ENCODE measurements at places on chromosomes 5 and 9. TPM values are rescaled to one million over a fixed set of nuclear protein-coding genes. Genes with fewer than 3 reads are reported as not detected.

DNA sequence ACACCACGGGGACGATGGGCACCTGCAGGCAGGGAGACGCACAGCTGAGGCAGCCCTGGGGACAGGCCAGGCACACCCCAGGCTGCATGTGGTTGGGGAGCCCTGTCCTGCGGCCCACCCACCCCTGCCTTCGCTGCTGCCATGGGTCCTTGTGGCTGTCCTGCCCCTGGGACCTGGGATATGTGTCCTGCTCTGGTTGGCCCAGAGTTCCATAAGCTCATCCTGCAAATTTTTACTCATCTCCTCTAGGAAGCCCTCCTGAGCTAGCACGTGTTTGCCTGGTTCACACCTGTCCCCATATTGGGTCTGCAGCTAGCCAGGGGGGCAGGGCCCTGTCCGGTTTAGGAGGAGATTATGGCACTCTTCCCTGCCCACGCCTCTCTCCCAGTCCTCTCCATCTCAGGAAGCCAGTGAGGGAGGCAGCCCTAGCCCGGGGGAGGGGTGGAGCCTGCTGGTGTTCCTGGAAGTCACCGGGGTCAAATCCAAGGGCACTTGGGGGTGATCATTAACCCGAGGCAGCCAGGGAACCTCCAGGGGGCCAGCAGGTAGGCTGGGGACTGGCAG, 12.2 kb downstream of the EGFL7 start:
- DNase-seq: peak; percentile 86

DNA sequence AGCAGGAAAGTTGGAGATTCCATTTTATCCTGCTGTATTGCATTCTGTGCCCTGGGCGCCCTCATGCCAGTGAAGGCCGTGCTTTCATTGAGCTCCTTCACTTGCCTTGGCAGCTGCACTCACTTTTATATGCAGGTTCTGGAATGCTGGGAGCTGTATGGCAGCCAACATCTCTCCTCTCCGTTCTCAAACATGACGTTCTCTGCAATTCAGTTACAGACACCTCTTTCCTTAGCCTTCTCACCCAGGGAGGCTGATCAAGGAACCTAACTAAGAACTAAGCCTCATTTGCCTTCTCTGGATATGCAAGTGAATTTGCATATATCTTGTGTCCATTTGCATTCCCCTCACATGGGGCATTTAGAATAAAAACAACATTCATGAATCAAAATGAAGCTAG, 29.4 kb upstream of the PURA start:
- no peak for DNase-seq

The OR1Q1 gene
- not detected for total RNA-seq

The SLC46A2 gene
- not detected for total RNA-seq

The HACD4 gene
- total RNA-seq: 2.8 TPM

- no peak for DNase-seq
These were observed 30.4 kb downstream of the NUDT12 start for GRCh38 chr5:103532086-103532734.

The CRB2 gene
- total RNA-seq: not detected

GRCh38 chr9:33140401-33141360, 26.5 kb downstream of the B4GALT1 start:
- DNase-seq: no peak

GRCh38 chr5:29790281-29790680, 1403.2 kb upstream of the CDH6 start:
- no peak for DNase-seq

- no peak for DNase-seq
These were observed 47.6 kb downstream of the PDCD1LG2 start for GRCh38 chr9:5557606-5558587.

The TDRD7 gene
- total RNA-seq: 13.5 TPM

- no peak for DNase-seq
These were observed 135.3 kb downstream of the DRD1 start for GRCh38 chr5:175308701-175309100.

- no peak for DNase-seq
These were observed 217.6 kb downstream of the CAAP1 start for GRCh38 chr9:26675035-26675434.

- DNase-seq: no peak
These were observed 595.0 kb downstream of the CDH12 start for GRCh38 chr5:22258139-22258538.

The SNCAIP gene
- total RNA-seq: 18.4 TPM

DNA sequence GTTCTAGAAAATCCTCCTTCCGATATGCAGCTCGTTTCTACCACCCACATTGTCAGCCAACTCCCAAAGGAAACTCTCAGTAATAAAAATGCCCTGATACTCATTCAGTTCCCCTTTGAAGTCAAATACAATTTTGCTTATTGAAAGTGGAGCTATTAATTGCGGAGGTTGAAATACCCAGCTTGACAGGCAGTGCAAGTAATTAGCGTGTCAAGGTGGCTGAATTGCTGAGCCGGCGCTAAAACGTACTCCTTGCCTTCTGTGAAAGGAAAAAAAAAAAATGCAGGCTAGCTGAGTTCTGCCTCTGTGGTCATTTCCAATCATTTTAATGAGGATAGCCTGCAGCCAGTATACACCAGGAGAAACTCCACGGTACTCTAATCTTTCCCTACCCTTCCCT, 165.5 kb downstream of the RORB start:
- DNase-seq: no peak

- no peak for DNase-seq
These were observed 47.0 kb downstream of the CRB2 start for GRCh38 chr9:123402981-123403509.

The HSPB3 gene
- total RNA-seq: not detected

The TARS1 gene
- total RNA-seq: 165 TPM

- no peak for DNase-seq
These were observed 10.5 kb upstream of the GDNF start for GRCh38 chr5:37850226-37850865.

- DNase-seq: no peak
These were observed 28.5 kb upstream of the GOLGA1 start for GRCh38 chr9:124969401-124969800.

The AGXT2 gene
- total RNA-seq: not detected

The PCDHB12 gene
- 0.19 TPM for total RNA-seq

DNA sequence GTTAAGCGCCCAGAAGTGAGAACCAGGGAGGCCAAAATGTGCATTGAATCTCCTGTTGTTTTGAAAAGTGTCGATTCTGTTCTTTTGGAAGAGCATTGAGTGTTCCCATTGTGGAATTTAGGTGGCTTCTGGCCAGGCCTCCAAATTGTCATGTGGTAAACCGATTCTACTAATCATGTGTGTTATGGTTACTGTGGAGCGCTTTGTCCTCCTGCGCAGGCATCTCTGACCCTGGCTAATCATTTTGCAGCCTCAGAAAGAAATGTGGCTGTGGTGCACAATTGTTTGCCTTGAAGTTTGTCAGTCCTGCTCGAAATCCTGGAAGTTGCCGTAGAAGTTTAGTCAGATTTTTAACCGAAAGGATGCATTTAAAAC, 121.3 kb downstream of the RASGRF2 start:
- no peak for DNase-seq

GRCh38 chr9:28319981-28320380, 746.7 kb upstream of the C9orf72 start:
- DNase-seq: no peak

The ECM2 gene
- total RNA-seq: not detected

- DNase-seq: no peak
These were observed 16.7 kb downstream of the IFNB1 start for GRCh38 chr9:21060919-21061561.

The PGGT1B gene
- total RNA-seq: 7.3 TPM

The DND1 gene
- 1.1 TPM for total RNA-seq

The IL13 gene
- total RNA-seq: not detected

- DNase-seq: no peak
These were observed 48.6 kb downstream of the NR2F1-AS1 start for GRCh38 chr5:93532370-93532769.

The RAI14 gene
- 250 TPM for total RNA-seq

GRCh38 chr9:124580186-124580585, 73.0 kb upstream of the NR5A1 start:
- DNase-seq: no peak

- DNase-seq: no peak
These were observed 112.5 kb downstream of the SLC25A46 start for GRCh38 chr5:110851357-110851756.

DNA sequence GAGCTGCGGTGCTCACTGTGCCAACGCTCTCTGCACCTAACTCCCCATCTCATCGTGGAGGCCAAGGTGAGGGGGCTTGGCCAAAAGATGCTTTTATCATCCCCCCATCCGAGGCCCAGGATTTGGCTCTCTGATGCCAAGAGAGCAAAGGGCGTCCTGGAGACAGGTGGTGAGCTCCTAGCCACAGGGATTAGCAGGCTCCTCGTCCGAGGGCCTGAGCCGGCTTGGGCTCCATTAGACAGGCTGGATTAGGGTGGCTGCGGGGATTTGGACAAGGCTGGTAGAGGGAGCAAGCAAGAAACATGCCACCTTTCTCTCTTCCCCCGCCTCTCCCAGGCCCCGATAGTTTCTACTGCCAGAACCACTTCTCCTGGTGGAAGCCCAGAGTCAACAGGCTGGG, 1.0 kb upstream of the GRM6 start:
- no peak for DNase-seq

DNA sequence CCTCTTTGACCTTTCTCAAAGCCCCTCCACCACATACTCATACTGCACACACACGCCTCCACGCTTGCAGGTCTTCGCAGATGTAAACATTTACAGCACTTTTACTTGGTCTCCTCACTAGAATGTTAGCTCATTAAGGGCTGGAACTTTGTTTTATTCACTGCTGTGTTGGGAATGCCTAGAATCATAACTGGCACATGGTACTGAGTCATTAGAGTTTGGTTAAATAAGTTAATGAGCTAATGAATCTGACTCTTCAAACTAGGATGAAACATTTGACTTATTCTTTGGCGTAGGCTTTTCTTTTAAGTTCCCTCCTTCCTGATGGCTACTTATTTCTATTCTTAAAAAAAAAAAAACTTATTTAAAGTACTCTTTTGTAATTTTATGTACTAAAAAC, 28.9 kb downstream of the MAN2A1 start:
- DNase-seq: no peak

DNA sequence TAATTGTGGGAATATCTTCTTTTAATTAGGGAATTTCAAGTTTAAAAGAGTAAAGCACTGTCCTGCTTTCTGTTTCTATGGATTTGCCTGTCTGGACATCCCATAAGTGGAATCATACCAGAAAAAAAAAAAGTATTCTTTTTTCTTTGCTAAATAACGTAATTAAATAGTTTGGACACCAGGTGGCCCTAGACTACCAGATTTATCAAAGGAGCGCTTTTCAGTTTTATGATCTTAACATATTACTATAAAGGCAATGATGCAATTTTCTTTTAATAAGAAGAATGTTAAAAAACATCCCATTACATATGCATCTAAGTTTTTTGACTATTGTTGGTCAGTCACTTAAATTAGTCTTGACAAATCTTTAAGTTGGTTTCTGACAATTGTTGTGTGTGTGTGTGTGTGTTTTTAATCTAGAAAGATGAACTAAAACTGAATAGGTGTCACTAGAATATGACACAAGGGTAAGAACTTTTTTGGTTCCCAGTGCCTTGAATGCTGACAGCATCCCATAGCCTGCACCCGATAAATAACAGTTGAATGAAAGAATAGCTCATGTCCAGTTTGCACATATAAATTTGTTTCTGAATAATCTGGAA, 49.5 kb downstream of the C5orf22 start:
- peak; percentile 29 for DNase-seq

The PCDHA9 gene
- 0.06 TPM for total RNA-seq

DNA sequence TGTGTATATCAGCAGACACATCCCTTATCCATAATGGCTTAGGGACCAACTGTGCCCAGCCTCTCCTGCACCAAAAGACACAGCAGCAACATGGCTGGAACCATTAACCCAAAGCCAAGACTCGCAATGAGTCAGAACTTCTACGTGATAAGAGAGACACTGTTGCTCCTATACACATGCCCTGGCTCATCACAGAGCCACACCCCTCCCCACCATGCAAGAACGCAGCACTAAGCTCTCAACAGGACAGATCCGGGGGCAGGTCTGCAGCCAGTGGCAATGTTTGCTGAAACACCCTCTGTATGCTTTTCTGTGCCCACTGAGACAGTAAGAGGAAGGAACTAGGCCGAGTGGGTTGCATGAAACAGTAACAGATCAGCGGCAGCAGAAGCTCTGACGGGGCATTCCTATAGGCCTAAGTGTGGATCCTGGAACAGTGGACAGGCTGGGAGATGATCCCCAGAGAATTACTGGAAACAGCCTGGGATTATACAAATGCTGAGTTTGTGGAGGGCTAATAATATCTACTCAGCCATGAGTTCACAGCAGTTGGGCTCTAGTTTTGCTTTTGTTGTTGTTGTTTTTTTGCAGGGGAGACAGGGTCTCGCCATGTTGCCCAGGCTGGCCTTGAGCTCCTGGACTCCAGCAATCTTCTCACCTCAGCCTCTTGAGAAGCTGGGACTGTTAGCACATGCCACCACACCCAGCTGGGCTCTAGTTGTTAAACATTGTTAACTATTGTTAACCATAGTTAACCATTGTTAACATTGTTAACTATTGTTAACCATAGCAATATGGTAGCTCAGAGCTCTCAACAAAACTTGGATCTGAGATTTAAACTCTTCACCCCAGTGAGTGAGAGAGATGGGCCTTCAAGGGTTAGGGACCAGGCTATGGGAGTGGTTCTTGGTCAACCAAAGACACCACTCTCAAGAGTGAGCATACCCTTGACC, 41.0 kb downstream of the B4GALT1 start:
- DNase-seq: no peak

GRCh38 chr5:5751498-5751897, 329.0 kb downstream of the ICE1 start:
- DNase-seq: no peak

GRCh38 chr9:124122321-124122720, 110.8 kb downstream of the LHX2 start:
- DNase-seq: no peak

All from glomerular endothelial cell (primary cell).